ENCODE measurements at places on chromosomes 3 and 15.

DNA sequence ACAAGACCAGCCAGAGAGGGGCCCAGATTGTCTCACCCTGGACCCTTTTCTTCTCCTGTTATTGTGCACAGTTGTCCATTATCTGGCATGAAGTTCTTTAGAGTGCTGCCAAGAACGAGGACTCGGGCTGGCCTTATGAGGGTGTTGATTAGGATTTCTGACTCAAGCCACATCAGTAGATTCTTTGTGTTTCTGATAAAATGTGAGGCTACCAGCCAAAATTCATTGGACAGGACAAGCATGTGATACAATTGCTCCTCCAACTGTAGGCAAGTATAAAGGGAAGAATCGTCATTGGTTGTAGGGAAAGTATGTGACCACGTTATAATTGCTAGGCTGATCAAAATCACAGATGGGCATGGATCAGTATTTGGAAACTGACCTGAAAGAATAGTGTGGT is 99.2 kb upstream of the TMC3 start:
- no peak for DNase-seq

DNA sequence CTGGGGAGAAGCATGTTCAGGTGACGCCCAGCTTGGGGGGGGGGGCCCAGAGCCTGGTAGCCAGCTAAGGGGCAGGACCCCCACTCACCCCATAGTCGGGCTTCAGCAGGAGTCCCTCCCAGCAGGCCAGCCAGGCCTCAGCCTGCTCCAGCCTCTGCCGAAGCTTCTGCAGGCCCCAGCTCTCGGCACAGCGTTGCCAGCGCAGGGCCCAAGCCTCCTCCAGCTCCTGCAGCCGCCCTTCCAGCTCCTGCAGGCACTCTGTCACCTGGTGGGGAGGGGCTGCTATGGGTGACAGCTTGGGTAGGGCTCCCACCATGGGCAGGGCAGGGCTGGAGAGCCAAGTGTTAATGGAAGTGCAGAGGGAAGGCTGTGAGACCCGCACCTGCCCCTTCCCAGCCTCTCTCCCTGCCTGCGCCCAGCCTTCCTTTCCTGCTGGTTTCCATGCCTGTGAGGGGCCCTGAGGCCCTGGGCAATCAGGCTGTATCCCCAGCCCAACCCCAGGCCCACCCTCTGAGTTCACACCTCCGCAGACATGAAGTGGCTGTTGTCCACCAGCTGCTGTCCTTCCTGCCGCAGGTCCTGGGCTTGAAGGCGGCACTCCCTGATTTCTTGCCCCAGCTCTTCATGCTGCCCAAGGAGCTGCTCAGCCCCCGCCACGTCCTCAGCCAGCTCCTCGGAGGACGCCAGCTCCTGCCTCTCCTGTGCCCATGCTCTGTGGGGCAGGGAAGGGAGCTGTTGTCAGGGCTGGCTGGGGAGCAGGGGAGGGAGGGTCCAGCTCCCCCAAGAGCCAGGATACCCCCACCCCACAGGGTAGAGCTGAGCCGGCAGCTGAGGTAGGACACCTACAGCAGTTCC is 14.3 kb downstream of the PLA2G4B start:
- DNase-seq = no peak

DNA sequence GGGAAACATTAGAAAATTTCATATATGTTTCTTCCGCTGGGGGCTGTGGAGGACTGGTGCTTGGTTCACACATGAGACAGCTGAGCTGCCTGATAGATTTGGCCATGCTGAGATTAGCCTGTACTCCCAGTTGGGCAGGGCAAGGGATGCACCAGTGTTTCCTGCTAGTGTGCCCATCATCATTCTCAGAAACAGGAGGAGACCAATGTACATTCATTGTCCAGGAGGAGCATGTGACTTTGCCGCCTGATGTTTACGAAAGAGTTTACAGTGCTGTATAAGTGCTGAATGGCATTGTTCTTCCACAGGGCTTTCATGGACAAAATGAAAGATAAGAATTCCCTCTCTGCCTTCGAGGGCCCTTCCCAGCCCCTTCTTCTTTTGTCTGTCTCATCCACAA is 311.1 kb upstream of the THBS1 start:
- no peak for DNase-seq

DNA sequence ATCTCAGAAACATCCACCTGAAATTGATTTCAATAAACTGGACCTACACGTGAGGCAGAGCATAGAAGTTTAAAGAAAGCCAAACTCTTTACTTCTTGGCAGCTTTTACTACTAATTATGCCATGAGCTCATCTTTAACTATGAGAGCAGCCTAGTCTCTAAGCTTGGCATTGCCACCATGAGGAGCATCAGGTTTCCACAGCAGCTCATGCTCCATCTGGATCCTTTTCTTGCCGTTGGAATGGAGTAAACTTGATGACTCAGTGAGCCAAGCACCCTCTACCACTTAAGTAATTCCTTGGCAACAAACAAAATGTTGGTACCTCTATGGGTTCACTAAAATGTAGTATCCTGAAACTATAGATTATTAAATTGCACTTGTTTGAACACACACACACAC is 583.2 kb downstream of the EPHA3 start:
- DNase-seq = no peak

DNA sequence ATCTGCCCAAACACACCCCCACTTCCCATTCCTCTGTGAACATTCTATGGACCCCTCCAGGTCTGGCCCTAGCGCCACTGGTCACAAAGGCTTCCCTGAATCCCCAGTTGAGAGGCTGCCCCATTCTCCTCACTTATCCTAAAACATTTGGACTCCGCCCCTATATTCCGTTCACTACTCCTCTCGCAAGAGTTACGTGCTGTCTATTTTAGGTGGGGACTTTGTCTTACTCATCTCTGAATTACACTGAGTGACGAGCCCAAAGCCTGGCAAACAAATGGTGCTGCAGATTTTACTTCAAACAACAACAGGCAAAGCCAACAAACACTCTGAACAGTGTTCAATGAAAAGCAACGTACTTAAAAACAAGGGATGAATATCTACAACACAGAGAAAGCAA is 14.5 kb downstream of the PCSK6 start:
- no peak for DNase-seq

DNA sequence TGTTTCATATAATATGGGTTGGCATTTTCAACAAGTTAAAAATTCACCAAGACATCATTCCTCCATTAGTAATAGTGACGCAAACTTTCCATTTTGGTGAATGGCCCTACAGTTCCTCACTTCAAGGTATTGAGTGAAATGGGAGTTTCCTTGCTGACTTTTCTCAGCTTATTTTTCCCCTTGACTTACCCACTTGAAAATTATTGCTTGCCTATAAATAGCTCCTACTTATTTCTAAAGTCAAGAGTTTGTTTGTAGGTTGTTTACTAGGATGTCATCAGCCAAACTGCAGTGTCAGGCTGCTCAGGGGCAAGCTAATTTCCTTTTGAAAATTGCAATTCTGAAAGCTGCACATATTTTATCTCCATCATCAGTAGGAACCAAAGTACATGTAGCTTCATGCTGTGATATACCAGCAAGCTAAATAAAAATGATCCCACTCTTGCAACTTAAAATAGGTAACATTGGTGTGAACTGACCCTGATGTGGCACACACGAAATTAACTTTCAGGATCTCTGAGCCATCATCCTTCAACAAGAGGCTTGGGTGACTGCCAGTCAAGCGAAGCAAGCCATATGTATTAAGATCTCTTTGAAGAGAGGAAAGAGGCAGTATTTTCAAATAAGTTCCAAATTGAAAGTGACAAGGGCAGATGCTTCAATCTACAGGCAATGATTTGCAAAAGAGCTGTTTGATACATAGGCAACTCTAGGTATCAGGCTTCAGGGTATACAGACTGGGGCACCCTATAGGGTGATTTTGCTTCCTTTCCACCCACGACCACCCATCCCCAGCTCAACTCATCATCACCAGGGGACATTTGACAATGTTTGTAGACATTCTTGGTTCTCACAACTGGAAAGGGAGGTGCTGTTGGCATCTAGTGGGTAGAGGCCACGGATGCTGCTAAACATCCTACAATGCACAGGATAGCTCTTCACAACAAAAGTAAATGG is 66.8 kb upstream of the RASGRP1 start:
- DNase-seq = no peak

DNA sequence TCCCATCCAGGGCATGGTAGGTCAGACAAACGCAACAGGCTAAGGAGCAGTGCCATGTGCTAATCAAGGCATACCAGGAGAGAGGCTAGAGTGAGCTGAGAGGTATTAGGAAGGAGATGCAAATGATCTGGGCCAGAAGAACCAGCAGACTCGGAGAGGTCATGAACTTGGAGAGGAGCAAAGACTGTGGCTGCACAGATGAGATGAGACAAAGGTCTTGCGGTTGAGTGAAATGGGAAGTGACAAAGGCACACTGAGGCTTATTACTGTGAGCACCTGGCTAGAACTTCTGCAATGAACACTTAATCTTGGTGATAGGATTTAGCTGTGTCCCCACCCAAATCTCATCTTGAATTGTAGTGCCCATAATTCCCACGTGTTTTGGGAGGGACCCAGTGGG is 380.2 kb downstream of the ULK4 start:
- DNase-seq = no peak

GRCh38 chr15:74752531-74752930 is 3.9 kb downstream of the CYP1A2 start:
- no peak for DNase-seq

DNA sequence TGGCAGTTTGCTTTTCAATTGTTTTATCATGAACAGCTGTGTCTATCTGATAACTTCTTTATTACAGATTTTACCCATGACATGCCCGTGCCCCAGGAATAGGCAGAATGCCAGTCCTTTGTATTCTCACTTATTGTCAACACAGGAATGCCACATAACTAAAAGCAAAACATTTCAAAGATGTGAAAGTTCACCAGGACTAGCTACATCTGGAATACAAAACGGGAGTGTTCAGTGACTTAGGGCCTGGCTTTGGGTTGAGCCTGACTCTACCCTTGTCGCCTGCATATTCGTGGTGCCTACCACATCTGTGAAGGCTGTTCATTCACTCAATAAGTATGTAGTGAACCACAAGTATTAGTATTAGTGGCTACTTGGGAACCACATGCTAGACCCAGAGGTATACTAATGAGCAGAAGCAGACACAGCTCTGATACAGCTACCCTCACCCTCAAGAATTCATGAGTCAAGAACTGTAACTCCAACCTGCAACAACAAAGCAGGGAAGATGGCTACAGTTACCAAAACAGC is 2.9 kb downstream of the TNFSF10 start:
- no peak for DNase-seq

- no peak for DNase-seq
Observed at GRCh38 chr3:177106184-177106583, 91.1 kb downstream of the TBL1XR1 start.

GRCh38 chr3:155891321-155891720 is 20.9 kb downstream of the GMPS start:
- no peak for DNase-seq

GRCh38 chr3:53155760-53156159 is 5.2 kb upstream of the PRKCD start:
- DNase-seq = no peak

Measured in activated T-cell treated with anti-CD3 and anti-CD28 coated beads for 24 hours (primary cell).